ENCODE measurements at places on chromosomes 3 and 15.

DNA sequence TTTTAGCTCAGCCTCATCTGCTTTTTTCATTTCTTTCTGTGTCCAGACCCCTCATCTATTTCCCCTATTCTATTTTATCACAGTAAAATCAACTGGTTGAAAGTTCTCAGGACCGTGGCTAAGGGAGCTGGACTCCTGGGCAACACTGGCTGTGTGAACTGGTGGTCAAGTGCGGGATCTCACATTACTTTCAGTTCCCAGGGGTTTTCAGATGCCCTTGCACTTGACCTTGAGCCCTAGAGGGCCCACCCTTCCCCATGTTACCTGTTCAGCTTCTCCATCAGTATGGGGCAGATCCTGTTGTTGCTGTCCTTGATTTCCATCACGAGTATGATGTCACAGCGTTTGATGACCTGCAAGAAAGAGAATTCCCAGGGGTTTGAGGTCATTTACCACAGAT lies 2.8 kb downstream of the DNASE1L3 start:
- no peak for DNase-seq

GRCh38 chr15:80585544-80586018 lies 109.5 kb upstream of the ABHD17C start:
- no peak for DNase-seq

DNA sequence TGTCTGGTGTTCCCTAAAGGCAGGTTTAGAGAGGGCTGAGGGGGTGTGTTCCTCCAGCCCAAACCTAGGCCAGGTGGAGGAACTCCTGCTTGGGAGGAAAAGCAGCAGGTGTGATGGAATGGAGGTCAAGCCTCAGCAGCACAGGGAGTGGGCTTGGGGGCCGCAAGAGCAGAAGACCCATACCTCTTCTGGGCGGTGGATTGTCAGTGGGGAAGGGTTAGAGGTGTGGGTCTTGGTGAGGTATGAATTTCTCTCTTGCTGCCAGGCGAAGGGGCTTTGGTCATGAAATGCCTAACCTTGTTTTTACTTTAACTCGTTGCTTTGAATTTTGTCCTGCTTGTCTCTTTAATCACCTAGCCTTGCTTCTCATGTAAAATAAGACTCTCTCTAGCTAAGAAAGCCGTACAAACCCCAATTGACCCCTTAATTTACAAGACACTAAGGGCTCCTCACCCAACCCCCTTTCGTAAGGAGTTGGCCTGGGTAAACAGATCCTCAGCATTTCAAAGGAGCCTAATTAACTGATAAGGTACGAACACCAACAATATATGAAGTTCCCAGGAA lies 38.9 kb downstream of the DHX30 start:
- DNase-seq, result no peak

- no peak for DNase-seq
Observed at GRCh38 chr3:136835089-136835812, 16.3 kb downstream of the SLC35G2 start.

- no peak for DNase-seq
Observed at GRCh38 chr3:167406876-167407492, 26.9 kb upstream of the ZBBX start.

DNA sequence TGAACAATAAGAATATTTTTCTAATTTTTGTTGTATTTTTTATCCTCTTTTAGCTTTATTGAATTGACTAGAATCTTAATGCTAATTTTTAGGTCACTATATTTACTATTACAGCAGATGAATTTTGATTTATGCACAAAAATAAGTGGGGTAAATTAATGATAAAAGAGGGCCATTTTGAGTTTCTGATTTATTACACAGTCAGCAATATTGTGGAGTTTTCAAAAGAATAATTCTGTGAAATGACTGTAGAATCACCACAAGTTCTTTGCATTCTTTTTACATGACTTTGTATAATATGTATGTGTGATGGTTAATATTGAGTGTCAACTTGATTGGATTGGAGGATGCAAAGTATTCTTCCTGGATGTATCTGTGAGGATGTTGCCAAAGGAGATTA lies 812.4 kb upstream of the DPPA4 start:
- no peak for DNase-seq

- no peak for DNase-seq
Observed at GRCh38 chr15:75129788-75130187, 71.9 kb upstream of the C15orf39 start.

- no peak for DNase-seq
Observed at GRCh38 chr3:8313560-8314267, 187.9 kb upstream of the LMCD1 start.

DNA sequence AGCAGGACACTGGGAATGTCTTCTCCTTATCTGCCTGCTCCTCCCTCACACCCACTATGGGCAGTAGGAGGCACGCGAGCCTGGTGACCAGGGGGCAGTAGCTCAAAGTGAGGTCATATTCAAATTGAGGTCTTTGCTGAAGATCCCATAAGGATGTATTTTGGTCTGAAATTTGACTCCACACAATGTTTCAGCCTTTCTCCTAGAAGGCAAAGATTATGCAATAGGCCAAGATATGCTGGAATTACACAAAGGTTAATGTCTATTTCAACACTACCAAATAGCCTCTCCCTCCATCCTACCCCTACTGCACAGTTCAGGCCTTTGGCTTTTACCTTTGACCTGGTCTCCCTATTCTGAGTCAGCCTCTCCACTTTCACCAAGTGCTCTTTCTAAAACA lies 203.0 kb downstream of the TIGIT start:
- DNase-seq, result no peak

DNA sequence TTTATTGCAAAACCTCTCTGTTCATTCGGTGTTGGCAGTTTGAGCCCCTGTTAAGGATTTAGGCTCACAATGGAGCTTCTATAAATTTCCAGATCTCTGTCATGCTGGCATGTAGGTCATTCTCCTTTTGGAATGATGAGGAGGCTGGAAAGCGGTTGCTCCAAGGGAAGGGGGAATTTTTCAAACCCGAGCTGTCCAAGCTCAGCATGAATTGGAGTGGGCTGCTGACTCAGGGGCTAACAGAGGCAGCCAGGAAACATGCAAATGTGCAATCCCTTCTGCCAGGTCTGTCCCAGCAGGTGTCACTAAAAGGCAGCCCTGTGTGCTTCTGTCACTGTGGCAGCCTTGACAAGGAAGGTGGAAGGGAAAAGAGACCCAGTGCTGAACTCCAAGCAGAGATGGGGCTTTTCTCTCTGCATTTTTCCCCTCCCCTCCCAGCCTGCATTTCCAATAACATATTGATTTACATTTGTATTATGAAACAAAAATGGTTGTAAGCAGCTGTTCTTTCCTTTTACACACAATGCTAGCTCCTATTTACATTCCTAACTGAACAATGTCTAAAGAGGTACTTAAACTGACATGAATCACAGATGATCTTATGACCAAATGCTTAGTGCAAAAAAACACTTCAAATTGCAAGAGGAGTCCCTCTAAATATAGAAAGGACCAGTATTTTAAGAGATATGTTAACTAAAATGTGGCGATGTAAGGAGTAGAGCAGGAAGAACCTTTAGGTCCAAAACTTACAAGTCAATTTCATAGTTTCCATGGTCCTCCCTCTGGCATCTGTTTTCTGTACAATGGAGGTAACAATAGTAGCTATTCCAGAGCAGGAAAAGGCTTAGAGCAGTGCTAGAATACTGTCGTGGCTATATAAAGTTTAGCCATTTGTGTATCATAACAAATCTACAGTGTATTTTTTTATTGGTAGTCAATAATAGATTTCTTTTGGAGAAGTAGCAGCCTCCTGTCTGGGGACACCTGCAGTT lies 84.5 kb upstream of the ATP10A start:
- no peak for DNase-seq
